ENCODE measurements at places on chromosomes 7 and 10.

DNA sequence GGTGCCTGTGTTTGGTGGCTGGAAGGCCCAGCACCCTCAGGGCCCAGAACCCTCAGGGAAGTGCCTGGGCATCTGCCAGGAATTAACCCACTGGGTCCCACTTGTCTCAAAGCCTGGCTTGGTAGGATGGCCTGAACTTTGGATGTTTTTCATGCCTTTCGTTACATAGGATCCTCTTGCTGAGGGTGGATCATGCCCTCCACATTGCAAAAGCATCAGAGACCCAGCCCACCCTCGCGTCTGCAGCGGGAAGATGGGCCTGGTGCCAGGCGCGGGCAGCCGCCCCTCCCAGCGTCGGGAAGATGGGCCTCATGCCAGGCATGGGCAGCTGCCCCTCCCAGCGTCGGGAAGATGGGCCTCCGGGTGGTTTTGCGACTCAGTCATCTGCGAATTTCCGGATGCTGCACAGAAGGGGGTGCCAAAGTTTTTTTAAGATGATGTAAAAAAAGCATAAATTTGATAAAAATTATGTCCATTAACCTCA is 51.9 kb upstream of the PRKAR1B start:
- ATAC-seq, result peak; percentile 58

DNA sequence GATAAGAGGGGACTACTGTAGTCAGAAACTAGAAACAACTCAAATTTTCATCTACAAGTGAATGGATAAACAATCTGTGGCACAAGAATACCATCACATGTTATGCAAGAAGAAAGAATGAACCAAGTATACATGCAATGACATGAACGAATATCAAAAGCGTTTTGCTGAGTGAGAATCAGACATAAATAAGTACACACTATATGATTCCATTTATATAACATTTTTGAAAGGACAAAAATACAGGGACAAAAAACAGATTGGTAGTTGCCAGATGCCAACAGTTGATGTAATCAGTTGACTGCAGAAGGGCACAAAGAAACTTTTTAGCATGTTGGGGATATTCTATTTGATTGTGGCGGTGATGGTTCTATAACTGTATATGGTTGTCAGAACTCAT is 33.6 kb downstream of the CTNNA3 start:
- no peak for ATAC-seq

- ATAC-seq, result no peak
These were observed 142.0 kb downstream of the HDAC9 start for GRCh38 chr7:18637516-18637915.

DNA sequence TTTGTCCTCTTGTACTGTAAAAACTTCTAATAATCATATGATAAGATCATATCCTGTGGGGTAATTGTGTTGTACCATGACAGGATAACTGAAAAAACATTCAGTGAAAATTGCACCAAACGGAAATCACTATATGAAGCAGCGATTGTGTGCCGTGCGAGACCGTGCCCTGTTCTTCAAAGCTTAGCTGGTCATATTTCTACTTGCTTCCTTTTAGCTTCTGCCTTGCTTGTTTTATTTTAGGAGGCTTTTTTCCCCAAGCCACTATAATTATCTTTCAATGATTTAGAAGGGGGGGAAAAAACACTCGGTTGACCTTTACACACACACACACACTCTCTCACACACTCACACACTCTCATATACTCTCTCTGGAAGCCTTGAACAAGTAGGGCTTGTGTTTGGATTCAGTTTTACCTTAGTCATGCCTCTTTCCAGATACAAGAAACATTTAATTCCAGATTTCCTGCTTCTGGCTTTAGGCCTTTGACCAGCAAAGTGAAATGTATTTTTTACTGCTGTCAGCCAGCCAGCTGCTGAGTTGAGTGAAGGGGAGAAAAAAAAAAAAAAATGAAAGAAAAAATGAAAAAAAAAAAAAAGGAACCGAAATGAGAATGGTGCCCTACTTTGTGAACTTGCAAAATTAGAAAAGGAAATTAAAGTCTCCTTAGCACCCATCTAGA is 181.4 kb downstream of the ARID5B start:
- peak; percentile 41 for ATAC-seq

GRCh38 chr10:107653832-107654287 is 489.4 kb upstream of the SORCS1 start:
- ATAC-seq, result peak; percentile 75

GRCh38 chr10:120495226-120496009 is 38.4 kb downstream of the PLPP4 start:
- peak; percentile 67 for ATAC-seq

- ATAC-seq, result no peak
These were observed 78.5 kb upstream of the LYZL1 start for GRCh38 chr10:29210266-29210868.

- ATAC-seq, result no peak
These were observed 125.5 kb downstream of the CAMK1D start for GRCh38 chr10:12474727-12475412.

DNA sequence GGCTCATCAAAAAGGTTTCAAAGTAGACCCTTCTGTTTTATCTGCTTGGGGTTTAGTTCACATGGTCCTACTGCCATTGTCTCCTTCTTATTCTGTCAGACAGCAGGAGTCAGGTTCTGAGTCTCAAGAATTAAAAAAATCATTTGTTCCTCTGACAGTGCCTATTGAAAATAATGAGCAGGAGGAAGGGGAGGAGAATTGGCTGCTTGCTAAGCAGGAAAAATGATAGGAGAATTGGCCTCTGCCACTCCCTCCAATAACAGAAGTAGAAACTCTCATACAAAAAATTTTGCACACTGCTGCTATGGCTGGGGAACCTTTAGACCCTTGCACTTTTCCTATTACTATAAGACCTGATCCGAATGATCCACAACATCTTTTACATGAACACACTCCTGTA is 35.7 kb downstream of the OR13A1 start:
- ATAC-seq, result no peak

DNA sequence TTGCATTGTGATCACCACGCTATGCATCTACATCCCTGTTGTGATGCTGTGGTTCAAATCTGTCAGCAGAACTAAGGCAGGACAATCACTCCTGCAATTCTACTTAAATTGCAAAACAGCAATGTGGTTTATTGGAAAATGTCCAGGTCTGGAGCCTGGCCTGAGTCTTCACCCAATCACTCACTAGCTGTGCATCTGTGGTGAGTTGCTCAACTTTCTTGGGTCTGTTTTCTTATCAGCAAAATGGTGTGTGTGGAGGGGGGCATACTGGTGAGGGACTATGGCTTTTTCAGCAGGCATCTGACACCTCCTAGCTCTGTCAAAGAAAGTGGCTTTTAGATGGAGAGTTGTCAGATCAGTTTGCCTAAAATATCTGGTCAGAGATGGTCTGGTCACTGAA is 108.3 kb upstream of the FEZF1 start:
- no peak for ATAC-seq

- no peak for ATAC-seq
These were observed 93.6 kb downstream of the HIBADH start for GRCh38 chr7:27569106-27569505.

Measured in SK-N-SH treated with all-trans-retinoic acid at 6 μM for 48 hours (cell line).